ENCODE measurements at places on chromosomes 12 and 14. TPM values are rescaled to one million over a fixed set of nuclear protein-coding genes. Genes with fewer than 3 reads are reported as not detected.

DNA sequence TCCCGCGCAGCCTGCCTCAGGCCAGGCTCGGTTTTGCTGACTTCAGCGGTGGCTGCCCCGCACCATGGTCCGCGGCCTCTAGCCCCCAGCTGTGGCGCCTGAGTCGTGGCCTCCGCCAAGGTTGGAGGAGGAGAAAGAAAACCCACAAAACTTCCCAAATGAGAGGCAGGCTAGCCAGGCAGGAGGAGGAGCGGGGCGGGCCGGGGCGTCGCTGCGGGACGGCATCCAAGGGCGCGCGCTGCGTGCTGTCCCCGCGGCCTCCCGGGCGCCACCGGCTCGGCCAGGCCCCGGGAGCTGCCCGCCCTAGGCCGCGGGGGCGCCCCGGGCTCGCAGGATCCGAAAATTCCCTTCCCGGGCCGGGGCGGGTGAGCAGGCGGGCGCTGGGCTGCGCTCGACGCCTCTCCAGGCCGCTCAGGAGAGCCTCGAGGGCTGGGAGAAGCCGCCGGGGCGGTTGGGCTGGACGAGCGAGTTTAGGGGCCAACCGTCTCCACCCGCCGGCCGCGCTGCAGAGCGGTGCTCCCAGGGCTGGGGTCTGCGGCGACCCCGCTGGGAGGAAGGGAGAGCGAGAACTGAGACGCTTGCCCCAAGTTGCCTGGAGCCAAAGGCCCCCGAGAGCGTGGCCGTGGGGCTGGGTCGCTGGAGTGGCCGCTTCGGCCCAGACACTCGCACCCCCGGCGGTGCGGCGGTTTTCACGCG lies at the start of gene EFS:
EFS (minus strand) TSS at position 137 of the 696 bp plus-strand sequence. CDS start 147 bp downstream, outside the sequence.
- no peak within 1 kb of the TSS for H3K4me3 ChIP-seq
- H3K27ac ChIP-seq, result no peak within 1 kb of the TSS
- peaks cover 49% of the 10 kb centered on the region for H3K27me3 ChIP-seq
- no peaks in the 10 kb centered on the region for H3K36me3 ChIP-seq

DNA sequence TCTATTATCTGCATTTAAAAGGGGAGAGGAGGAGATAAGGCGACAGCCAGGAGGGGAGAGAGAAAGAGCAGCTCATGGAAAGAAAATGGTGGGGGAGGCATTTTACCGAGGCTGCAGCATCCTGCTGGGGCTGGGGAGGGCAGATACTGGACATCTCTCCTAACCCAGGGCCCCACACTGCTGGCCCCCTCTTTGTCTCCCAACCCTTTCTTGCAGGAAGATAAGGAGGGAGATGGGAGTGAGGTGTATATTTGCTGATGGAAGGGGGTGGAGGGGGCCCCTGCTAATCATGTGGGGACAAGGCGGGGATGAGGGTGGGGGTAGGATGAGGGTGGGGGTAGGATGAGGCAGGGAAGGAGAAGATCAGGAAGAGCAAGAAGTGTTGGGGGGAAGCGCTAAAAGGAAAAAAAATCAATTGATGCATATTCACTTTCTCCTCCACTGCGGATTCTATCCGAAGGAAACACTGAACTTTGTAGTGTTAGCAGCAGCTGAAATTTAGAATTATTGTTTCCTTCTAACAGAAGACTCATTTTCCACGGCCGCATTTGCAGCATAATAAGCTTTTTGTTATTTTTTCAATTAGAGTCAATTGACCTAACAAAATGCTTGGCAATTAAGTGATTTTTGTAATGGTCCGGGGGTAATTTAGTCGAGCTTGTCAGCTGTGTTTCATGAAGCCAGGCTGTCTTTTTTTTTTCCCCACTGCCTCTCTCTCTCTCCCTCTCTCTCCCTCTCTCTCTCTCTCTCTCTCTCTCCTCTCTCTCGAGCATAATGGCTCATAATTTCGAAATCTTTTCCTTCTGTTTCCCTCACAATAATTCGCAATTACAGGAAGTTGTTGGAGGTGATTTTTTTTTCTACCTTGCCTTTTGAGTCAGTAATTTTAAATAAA lies 1134.6 kb downstream of the BCL11B start:
- peak; percentile 65 for DNase-seq
- peak overlapping the region; percentile 77 for H3K4me3 ChIP-seq
- no peaks in the 10 kb centered on the region for H3K27me3 ChIP-seq
- H3K36me3 ChIP-seq, result no peaks in the 10 kb centered on the region
- H3K27ac ChIP-seq, result peak overlapping the region; percentile 87

FIGNL2 gene
- total RNA-seq, result 0.33 TPM

SERPINA4 gene
- not detected for total RNA-seq

POTEG gene
- total RNA-seq, result not detected

All from activated CD4-positive, alpha-beta T cell treated with anti-CD3 and anti-CD28 coated beads, Interleukin-2, amount 10 ng/mL, durations not matched to agents 24 days and 14 days (primary cell).